ENCODE measurements at places on chromosomes 13 and 19.

- DNase-seq = no peak
These were observed 171.5 kb upstream of the SLITRK6 start for GRCh38 chr13:85970727-85971126.

DNA sequence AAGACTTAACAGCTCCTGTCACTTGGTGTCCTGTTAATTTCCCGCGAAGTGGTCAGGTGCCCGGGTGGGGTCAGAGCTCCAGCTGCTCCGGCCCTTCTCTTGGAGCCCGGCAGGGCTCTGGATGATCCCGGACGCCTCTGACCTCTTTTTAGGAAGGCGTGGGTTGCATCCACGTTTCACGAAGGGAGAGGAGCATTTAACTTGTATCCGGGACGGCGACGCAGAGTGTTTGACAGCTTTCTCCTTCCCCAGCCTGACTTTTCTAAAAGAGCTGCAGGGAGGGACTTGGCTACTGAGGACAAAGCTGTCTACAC, 656 bp downstream of the ZNF155 start:
- no peak for DNase-seq

DNA sequence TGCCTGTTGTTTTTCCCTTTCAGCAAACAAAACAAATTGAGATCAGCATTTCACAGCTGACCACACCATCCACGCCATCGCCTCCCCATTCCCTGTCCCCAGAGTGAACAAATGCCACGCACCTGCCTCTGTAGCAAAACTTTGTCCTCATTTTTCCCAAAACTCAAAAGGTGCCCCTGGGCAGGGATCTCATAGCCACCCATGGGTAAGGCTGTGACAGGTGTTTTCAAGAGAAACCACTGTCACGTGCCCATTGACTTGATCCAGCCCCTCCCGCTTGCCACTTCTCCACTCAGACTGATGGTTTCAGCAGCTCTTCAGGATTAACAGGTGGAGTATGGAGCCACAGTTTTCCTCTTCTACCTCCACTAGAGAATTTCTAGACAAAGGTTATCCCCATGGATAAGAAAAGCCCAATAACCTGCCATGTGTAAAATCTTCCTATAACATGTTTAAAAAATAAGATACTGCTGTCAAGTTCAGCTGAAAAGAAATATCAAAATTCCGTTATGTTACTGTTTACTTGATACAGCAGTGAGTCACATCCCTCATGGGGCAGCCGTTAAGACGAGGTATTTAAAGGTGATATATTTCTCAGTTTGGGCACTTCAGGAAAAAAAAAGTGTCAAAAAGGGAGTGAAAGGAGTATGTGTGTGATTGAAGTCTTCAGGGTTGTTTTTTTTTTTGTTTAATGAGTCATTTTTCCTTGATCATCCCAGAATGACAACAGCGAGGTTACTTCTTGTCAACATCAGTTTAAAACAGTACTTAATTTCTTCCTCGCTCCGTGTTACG, 63.5 kb upstream of the GPR183 start:
- peak; percentile 33 for DNase-seq

GRCh38 chr19:33252971-33253370, 27.3 kb upstream of the SLC7A10 start:
- DNase-seq = no peak

DNA sequence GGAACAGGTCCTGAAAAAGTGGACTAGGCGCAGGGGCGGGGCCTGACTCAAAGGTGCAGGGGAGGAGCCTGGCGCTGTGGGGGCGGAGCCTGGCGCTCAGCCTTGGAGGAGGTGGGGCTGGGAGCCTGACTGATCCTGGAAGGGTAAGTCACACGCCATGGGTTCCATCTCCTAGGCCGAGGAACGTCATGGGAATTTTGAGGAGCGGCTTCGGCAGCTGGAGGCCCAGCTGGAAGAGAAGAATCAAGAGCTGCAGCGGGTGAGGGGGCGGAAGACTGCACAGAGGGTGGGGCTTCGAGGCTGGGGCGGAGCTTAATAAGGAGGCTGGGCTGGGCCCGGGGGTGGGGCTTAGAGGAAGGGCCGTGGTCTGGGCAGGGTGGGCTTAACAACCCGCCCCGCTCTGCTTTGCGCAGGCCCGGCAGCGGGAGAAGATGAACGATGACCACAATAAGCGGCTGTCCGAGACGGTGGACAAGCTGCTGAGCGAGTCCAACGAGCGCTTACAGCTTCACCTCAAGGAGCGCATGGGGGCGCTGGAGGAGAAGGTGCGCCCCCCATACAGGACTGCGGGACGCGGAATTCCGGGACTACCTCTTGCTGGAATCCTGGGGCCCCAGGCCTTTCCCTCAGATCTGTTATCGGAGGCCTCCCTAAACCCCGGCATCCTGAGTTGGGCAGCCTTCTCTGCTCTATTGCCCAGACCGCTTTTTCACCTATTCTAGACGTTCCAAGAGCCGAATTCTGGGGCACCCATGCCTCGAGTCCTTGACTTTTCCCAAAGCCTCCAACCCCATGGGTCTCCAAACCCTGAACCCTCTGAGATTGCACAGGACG, 14.5 kb downstream of the PPFIA3 start:
- peak; percentile 31 for DNase-seq

GRCh38 chr13:56352361-56352760, 788.4 kb upstream of the PRR20A start:
- DNase-seq = no peak

- DNase-seq = no peak
These were observed 72.2 kb downstream of the CEBPG start for GRCh38 chr19:33445442-33446329.

GRCh38 chr13:111915104-111915551, 151.8 kb upstream of the SOX1 start:
- DNase-seq = no peak

DNA sequence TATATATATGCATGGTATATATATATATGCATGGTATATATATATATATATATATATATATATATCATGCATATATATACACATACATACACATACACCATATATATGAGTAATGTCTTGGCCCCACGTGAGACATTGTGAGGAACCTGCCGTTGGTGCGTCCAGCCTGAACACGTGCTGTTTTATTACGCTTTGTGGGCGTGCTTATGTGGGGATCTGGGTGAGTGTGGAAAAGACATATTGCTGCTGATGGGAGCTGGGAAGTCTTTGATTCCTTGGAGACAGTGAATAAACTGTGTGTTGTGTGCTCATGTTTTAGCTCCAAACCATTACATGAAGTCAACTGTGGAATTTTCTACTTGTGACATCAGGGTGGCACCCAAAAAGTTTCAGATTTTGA, 28.9 kb downstream of the KCTD15 start:
- DNase-seq = no peak

- DNase-seq = no peak
These were observed 18.3 kb downstream of the PRKD2 start for GRCh38 chr19:46698395-46699321.

- DNase-seq = no peak
These were observed 1.7 kb upstream of the PRX start for GRCh38 chr19:40414542-40415535.

GRCh38 chr13:106118996-106119395, 416.5 kb downstream of the EFNB2 start:
- no peak for DNase-seq

DNA sequence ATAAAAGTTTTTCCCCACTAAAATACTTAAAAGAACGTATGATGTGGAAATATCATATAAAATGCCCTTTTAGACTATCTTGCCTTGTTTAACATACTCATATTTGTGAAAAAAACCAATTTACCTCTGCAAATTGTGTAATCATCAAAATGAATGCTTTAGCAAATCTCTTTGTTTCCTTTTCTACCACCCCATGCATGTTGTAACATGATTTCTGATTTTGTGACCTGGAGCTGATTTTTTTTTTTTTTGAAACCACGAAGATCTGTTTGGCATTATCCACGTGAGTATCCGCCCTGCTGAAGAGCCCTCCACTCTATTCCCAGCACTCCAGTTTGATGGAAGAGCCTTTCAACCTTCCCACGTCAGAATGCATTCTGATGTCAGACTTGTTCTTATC, 245.8 kb upstream of the NBEA start:
- no peak for DNase-seq

- DNase-seq = no peak
These were observed 35.1 kb downstream of the RNF6 start for GRCh38 chr13:26186995-26187394.

GRCh38 chr19:5131031-5131505, 162.2 kb downstream of the KDM4B start:
- no peak for DNase-seq

DNA sequence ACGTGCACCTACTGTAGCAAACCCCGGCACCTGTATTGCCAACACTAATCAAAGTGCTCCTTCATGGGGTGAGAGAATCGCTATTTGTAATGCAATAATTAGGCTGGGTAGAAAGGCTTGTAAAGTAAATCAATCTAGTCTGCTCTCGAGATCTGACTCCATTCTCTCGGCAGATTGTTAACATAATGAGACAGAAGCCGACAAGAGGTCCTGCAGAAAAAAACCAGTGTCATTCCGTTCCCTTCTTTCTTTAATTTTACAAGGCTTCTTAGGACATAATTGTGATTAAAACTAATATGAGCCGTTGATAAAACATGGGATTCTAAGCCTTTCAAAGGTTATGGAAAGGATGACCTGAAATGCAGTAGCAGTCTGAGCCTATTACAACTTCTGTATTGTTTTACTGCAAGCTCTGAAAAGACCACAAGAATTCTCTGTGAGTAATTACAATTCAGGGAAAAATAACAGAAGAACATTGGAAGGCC, 530.0 kb downstream of the PCDH9 start:
- DNase-seq = no peak

GRCh38 chr13:75771818-75772217, 135.7 kb downstream of the LMO7 start:
- no peak for DNase-seq

DNA sequence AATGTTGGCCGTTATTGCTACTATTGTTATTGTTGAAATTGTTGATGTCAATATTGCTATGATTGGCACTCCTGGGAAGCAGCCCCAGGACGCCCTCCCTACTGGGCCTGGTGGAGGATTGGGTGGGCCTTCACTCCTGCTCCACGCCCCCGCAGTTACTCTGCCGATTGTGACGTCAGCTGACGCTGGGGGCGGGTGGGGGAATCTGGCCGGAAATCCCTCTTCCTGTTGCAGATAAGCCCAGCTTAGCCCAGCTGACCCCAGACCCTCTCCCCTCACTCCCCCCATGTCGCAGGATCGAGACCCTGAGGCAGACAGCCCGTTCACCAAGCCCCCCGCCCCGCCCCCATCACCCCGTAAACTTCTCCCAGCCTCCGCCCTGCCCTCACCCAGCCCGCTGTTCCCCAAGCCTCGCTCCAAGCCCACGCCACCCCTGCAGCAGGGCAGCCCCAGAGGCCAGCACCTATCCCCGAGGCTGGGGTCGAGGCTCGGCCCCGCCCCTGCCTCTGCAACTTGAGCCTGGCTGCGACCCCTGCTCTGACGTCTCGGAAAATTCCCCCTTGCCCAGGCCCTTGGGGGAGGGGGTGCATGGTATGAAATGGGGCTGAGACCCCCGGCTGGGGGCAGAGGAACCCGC, at the start of gene ETV2:
Gene ETV2, plus strand, starts transcription at position 231 of the 637 bp plus-strand sequence. CDS start 716 bp downstream, outside the sequence.
- DNase-seq = no peak

GRCh38 chr19:14433554-14434501, 722 bp downstream of the PKN1 start:
- DNase-seq = peak; percentile 49

- DNase-seq = no peak
These were observed 16.1 kb downstream of the NDFIP2 start for GRCh38 chr13:79497064-79497463.

GRCh38 chr19:42568006-42568405, 26.7 kb downstream of the CEACAM8 start:
- no peak for DNase-seq

- DNase-seq = no peak
These were observed 55.2 kb downstream of the SOX21 start for GRCh38 chr13:94657167-94657566.

- DNase-seq = no peak
These were observed 4.7 kb upstream of the TMPRSS9 start for GRCh38 chr19:2355168-2356035.

DNA sequence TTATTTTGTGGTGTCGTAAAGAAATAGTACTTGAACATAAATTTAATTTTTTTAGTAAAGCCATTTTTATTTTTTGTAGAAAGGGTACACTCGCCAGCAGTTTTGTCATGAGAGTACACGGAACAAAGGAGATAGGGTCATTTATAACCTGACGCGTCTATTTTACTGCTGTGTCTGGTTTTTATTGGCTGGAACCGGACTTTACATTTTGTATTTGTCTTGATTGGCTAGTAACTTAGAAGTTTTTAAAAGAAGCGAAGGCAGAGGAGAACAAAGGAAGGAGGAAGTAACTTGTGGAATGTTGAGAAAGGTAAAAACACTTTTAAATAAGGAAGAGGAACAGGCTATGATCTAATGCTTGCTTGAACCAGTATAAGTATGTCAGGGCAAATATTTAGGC, 43.5 kb downstream of the TRPM4 start:
- DNase-seq = no peak

DNA sequence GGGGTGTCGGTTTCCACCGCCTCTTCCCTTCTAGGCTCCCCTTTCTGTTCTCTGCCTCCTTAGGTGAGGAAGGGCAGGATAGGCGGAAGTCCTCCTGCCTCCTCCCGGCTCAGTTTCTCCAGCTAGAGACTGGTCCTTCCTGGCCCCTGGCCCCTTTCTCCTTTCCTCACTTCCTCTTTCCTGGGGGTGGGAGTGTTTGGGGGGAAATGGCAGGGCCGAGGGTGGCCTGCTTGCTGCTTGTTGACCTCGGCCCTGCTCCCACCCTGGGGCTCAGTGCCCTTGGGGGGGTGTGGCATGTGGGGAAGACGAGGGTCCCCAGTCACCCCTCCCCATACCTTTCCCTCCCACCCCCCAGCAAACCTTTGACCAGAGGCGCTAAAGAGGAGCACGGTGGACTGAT, 5.0 kb downstream of the U2AF2 start:
- no peak for DNase-seq

DNA sequence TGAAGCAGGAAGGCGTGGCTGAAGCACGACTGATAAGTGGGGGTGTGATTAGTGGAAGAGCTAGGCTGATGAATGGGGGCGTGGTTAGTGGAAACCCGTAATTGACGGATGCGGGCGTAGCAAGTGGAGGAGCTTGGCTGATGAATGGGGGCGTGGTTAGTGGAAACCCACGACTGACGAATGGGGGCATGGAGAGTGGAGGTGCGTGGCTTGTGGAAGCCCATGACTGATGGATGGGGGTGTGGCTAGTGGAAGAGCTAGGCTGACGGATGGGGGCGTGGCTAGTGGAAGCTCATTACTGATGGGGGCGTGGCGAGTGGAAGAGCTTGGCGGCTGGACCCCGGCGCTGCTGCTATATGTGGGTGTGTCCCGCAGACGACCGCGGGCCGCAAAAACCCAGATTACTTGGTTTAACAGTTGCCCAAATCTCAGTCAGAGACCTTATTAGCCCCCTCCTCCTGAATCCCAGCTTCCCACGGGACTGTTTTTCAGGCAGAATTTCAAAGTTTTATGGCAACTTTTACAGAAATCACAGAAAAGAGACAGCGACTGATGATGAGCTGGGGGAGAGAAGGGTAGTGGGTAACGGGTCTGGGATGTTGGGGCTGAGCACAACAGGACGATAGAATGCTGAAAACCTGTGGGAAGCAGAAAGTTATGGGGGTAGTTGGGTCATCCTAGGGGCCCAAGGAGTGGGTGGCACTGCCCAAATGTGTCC, 9.0 kb upstream of the MEIS3 start:
- DNase-seq = peak; percentile 78
